ENCODE measurements at places on chromosomes 6 and 20. TPM values are rescaled to one million over a fixed set of nuclear protein-coding genes. Genes with fewer than 3 reads are reported as not detected.
A peak's percentile ranks its signal among the peaks of the same experiment; 100 is the strongest.

- H3K27ac ChIP-seq = no peak overlapping the region
- peaks cover 6% of the 10 kb centered on the region for H3K4me1 ChIP-seq
- peaks cover 5% of the 10 kb centered on the region for H3K27me3 ChIP-seq
- no peak overlapping the region for H3K4me3 ChIP-seq
Observed at GRCh38 chr6:151501511-151502136, 7.8 kb downstream of the CCDC170 start.

DNA sequence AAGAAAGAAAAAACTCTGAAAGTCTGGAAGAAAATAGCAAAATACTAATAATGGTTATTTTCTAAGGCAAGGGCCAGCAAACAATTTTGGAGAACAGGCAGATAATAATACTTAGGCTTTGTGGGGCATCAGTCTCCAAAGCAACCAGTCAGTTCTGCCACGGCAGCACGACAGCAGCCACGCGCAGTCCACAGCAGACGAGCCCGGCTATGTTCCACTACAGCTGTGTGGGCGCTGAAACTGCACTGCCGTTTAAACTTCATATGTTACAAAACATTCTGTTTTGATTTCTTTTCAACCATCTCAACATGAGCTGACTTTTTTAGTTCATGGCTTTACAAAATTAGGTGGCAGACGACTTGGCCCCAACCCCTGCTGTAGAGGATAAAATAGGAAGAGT, 29.9 kb downstream of the MRS2 start:
- peaks cover 2% of the 10 kb centered on the region for H3K4me1 ChIP-seq
- H3K36me3 ChIP-seq = peaks cover 3% of the 10 kb centered on the region
- H3K4me3 ChIP-seq = no peak overlapping the region
- DNase-seq = no peak
- no peaks in the 10 kb centered on the region for H3K27me3 ChIP-seq
- H3K27ac ChIP-seq = no peak overlapping the region

GRCh38 chr20:64001607-64002011, 20.7 kb downstream of the PRPF6 start:
- no peaks in the 10 kb centered on the region for H3K27me3 ChIP-seq
- peaks cover 4% of the 10 kb centered on the region for H3K36me3 ChIP-seq
- H3K4me3 ChIP-seq = no peak overlapping the region
- H3K27ac ChIP-seq = peak overlapping the region; percentile 32
- H3K4me1 ChIP-seq = peaks cover 21% of the 10 kb centered on the region

GRCh38 chr6:130132286-130132701, 90.5 kb downstream of the SAMD3 start:
- peak overlapping the region; percentile 95 for H3K27ac ChIP-seq
- H3K4me3 ChIP-seq = peak overlapping the region; percentile 83
- H3K27me3 ChIP-seq = no peaks in the 10 kb centered on the region
- DNase-seq = peak; percentile 7
- peaks cover 61% of the 10 kb centered on the region for H3K4me1 ChIP-seq
- H3K36me3 ChIP-seq = peaks cover 7% of the 10 kb centered on the region

GRCh38 chr6:33251395-33252012, 20.2 kb downstream of the VPS52 start:
- H3K4me1 ChIP-seq = peaks cover 28% of the 10 kb centered on the region
- no peaks in the 10 kb centered on the region for H3K27me3 ChIP-seq
- no peak for DNase-seq
- peaks cover 3% of the 10 kb centered on the region for H3K36me3 ChIP-seq
- peak overlapping the region; percentile 55 for H3K4me3 ChIP-seq
- peak overlapping the region; percentile 65 for H3K27ac ChIP-seq

DNA sequence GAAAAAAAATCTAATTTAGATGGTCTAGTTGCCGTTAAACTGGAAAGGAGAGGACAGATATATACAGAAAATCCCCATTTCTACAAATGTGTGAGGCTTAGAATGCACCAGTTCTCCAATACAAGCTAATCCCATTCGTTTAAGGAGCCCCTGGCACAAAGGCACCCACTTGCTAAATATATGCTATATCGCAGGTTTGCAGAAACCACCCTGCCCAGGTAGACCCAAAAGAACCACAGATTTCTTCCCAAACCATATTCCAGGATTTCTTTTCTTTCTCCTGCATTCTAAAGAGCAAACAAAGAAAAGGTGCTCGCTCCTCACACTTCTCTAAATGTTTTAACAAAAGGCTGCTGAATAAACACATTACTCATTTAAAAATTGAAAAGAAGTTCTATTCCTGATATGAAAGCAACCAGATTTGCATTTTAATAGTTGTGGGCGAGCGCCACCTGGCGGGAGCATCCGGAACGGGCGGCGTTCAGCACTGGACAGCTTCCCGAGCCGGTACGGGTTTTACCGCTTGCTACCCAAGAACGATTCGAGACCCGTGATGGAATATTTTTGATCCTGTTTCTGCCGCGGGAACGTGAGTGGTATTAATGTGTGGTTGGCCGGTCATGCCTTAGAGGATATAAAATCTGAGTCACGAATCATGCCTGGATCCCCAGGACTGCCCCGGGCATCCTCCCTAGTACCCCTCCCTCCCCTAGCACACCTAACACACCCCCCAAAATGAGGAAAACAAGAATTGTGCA, 2.1 kb downstream of the PTPRT start:
- no peak overlapping the region for H3K27ac ChIP-seq
- H3K27me3 ChIP-seq = peaks cover 67% of the 10 kb centered on the region
- H3K36me3 ChIP-seq = peaks cover 3% of the 10 kb centered on the region
- peaks cover 7% of the 10 kb centered on the region for H3K4me1 ChIP-seq
- DNase-seq = peak; percentile 33
- no peak overlapping the region for H3K4me3 ChIP-seq

DNA sequence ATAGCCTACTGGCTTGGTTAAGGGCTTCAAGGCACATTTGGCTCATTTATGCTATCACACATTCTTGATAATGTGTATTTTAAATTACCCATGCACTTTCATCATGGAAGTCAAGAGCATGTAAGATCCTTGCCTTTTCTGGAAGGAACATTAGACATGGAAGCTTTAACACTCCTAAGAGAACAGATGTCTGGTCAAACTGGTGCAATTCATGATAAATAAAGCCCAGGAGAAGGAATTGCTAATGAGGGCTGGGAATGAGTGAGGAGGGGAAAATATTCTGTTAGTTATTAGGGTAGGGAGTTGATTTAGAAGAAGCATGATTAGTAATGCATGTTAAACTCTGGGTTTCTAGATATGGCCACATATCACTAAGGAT, 688.6 kb upstream of the CITED2 start:
- no peak overlapping the region for H3K4me3 ChIP-seq
- DNase-seq = no peak

DNA sequence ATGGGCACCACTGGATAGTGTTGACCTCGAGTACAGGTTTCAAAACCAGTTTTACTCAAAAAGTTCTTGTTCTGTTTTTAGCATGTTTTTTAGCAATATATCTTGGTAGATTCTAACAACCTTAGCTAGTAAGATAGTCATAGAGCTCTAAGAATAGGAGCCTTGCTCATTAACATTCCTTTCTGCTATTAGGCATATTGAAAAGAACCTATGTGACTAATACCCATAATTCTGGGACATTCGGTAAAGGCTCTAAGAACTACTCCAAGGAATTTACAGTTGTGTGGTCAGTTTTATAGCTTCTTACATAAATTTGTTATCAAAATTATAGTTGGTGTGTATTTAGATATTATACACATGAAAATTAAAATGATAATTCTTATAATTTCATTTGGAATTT, 11.6 kb downstream of the SLC9A8 start:
- H3K27ac ChIP-seq = peak overlapping the region; percentile 94
- H3K36me3 ChIP-seq = peaks cover 3% of the 10 kb centered on the region
- DNase-seq = no peak
- peaks cover 35% of the 10 kb centered on the region for H3K4me1 ChIP-seq
- H3K4me3 ChIP-seq = peak overlapping the region; percentile 82

- H3K36me3 ChIP-seq = no peaks in the 10 kb centered on the region
- no peak for DNase-seq
- peaks cover 41% of the 10 kb centered on the region for H3K4me1 ChIP-seq
- H3K27me3 ChIP-seq = no peaks in the 10 kb centered on the region
Observed at GRCh38 chr20:49697071-49697470, 16.6 kb downstream of the B4GALT5 start.

DNA sequence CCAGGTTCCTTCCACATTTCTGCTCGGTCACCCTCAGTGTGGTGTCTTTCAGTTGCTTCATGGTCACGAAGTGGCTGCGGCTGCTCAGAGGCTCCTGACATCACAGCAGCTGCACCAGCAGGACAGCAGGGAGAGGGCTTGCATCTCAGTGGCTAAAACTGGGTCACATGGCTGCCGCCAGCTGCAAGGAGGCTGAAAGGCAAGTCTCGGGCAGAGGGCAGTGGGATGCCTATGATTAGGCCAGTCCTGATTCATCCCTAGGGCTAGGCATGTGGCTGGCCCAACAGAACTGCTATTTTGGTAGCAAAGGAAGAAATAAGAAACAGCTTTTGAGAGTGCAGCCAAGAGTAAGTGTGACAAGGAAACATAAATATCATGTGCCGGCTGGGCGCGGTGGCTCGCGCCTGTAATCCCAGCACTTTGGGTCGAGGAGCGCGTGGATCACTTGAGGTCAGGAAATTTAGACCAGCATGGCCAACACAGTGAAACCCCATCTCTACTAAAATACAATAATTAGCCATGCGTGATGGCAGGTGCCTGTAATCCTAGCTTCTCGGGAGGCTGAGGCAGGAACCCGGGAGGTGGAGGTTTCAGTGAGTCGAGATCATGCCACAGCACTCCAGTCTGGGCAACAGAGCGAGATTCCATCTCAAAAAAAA, 46.6 kb downstream of the RBM38 start:
- no peak overlapping the region for H3K4me3 ChIP-seq
- no peaks in the 10 kb centered on the region for H3K27me3 ChIP-seq
- H3K4me1 ChIP-seq = peaks cover 34% of the 10 kb centered on the region
- no peak for DNase-seq

DNA sequence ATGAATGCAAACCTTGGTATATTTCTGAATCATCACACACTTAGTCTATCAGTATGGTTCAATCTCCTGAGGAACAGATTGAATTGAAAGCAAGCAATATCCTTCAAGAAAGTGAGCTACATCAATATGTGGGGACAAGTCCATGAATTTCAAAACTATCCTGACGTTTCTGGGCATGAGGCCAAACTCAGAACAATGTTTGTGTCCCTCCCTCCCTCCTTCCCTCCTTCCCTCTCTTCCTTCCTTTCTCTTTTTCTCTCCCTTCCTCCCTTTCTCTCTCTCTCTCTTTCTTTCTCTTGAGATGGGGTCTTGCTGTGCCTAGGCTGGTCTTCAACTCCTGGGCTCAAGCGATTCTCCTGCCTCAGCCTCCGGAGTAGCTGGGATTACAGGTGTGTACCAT, 27.9 kb upstream of the SYNCRIP start:
- no peak for DNase-seq
- H3K27me3 ChIP-seq = no peaks in the 10 kb centered on the region
- H3K4me1 ChIP-seq = peaks cover 48% of the 10 kb centered on the region

DNA sequence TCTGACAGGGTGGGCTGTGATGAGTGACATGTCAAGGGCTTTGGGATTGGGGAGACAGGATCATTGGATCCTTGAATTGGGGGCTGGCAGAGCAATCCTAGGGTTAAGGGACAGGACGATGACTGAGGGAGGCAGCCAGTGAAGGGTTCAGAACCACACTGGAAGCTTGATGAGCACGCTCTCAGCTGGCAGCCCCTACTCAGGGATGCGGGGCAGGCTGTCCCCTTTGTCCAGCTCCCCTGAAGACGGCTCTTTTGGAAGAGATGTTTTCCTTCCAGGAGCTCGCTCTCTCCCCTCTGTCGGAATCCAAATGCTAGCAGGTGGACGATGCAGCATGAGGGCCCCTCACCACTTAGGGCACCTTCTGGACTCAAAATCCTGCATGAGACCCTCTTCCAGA, 8.4 kb downstream of the TGM3 start:
- no peak overlapping the region for H3K4me3 ChIP-seq
- H3K27ac ChIP-seq = no peak overlapping the region
- no peak for DNase-seq

GRCh38 chr20:46712056-46712636, 2.7 kb downstream of the SLC2A10 start:
- peaks cover 12% of the 10 kb centered on the region for H3K4me1 ChIP-seq
- no peak overlapping the region for H3K4me3 ChIP-seq
- no peak for DNase-seq
- H3K36me3 ChIP-seq = peaks cover 13% of the 10 kb centered on the region
- H3K27me3 ChIP-seq = peaks cover 68% of the 10 kb centered on the region
- H3K27ac ChIP-seq = no peak overlapping the region

- no peak for DNase-seq
- H3K36me3 ChIP-seq = no peaks in the 10 kb centered on the region
- no peak overlapping the region for H3K4me3 ChIP-seq
- no peak overlapping the region for H3K27ac ChIP-seq
Observed at GRCh38 chr6:70901324-70901723, 55.5 kb downstream of the B3GAT2 start.

- H3K36me3 ChIP-seq = no peaks in the 10 kb centered on the region
- H3K27me3 ChIP-seq = no peaks in the 10 kb centered on the region
- H3K4me1 ChIP-seq = peaks cover 4% of the 10 kb centered on the region
- H3K4me3 ChIP-seq = no peak overlapping the region
- DNase-seq = no peak
Observed at GRCh38 chr6:159116343-159116742, 52.9 kb upstream of the FNDC1 start.

DNA sequence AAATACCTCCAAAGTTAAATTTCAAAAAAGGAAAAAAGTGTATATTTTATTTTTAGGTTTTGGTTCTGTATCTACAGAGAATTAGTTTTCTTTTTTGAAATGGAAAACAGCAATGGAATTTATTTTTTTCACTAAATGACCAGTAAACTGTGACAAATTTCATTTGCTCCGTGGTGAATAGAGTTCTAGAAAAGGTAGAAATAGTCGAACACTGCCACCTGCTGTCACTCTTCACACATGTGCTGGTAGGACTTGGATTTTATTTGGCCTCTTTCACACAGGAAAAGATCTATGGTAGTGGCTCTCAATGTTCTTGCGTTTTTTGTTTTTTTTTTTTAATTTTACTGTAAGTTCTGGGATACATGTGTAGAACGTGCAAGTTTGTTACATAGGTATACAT, 312.5 kb downstream of the EYA4 start:
- no peak overlapping the region for H3K4me3 ChIP-seq
- H3K27me3 ChIP-seq = peaks cover 16% of the 10 kb centered on the region
- no peaks in the 10 kb centered on the region for H3K36me3 ChIP-seq
- DNase-seq = no peak
- no peak overlapping the region for H3K27ac ChIP-seq

- H3K4me1 ChIP-seq = no peaks in the 10 kb centered on the region
- no peak overlapping the region for H3K4me3 ChIP-seq
- H3K36me3 ChIP-seq = no peaks in the 10 kb centered on the region
- H3K27ac ChIP-seq = no peak overlapping the region
Observed at GRCh38 chr6:2008383-2008976, 236.9 kb downstream of the GMDS start.

The GJA10 gene
- not detected for total RNA-seq

The TMC2 gene
- not detected for total RNA-seq

The OR2H1 gene
- not detected for total RNA-seq

The TUBB2B gene
- total RNA-seq = 0.75 TPM
